ENCODE measurements at places on chromosomes 1 and 21.

DNA sequence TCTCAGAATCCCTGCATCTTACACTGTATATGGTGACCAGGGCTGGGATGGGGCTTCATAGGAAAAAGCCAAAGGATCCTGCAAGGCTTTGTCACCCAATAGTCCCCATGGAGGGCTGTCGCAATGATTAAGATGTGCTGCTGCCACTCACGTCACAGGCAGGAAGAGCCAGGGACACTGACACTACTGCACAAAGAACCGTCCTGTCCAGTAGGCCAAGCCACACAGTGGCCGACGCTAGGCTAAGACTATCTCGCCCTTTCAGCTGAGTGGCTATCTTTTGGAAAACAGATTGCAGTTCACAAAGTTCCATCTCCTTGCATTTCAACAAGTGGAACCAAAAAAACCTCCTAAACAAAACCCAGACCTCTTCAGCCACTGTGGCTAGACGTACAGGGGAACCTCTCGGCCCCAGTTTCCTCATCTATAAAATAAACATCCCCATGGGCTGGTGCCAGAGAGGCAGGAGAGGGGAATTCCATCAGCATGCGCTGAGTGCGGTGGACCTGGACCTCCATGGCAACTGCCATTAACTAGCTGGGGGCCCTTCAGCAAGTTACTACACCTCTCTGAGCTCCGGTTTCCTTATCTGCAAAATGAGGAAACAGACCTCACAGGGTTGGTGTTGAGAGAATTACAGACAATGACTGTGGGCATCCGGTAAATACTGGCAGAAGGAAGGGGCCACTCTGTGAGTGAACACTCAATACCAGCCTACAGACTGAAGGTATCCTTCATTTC is 8.7 kb downstream of the CAPZB start:
- no peak for DNase-seq

DNA sequence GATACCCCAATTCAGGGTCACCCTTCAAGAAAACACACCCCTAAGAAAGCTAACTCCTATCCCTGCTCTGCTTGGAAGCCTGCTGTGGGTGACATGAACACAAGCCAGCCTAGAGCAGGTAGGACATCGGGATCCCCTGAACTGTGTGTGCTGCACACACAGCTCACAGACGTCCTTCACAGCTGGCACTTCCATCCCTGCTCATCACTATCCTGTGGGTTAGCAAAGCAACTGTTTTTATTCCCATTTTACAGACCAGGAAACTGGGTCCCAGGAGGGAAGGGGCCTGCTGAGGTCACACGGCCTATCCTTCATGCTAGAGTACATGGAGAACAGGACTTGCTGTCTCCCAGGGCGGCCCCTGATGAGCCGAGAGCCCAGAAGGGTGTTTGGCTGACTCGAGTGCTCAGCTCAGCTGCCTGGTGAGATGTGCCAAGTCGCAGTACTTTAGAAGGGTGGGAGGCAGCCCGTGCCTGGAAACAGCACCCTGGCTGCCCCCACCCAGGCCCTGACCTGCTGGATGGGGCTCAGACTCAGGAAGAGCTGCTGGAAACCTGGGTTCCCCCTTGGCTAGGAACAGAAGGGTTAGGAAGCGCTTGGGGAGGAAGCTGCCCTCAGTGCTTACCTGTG is 28.3 kb upstream of the BTG2 start:
- no peak for DNase-seq

GRCh38 chr1:159172614-159173291 is 1.3 kb downstream of the CADM3 start:
- DNase-seq, result no peak

DNA sequence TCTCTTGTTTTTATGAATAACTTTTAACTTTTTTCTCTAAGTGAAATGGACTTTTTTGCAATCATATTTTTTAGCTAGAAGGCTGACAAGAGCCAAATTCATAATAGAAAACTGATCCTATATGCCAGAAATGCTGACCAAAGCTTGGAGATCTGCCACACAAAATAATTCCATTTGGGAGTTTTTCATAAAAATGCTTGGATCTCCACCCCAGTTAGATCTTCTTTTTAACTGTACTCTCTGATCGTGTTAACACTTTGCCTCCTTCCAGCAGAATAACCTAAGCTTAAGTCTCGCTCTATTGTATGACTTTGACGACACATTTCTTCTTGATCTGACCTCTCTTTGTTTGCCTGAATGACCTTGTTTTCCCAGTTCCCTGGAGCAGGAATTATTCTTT is 16.8 kb downstream of the FLG2 start:
- DNase-seq, result no peak

GRCh38 chr1:29585201-29585600 is 348.9 kb downstream of the PTPRU start:
- no peak for DNase-seq

DNA sequence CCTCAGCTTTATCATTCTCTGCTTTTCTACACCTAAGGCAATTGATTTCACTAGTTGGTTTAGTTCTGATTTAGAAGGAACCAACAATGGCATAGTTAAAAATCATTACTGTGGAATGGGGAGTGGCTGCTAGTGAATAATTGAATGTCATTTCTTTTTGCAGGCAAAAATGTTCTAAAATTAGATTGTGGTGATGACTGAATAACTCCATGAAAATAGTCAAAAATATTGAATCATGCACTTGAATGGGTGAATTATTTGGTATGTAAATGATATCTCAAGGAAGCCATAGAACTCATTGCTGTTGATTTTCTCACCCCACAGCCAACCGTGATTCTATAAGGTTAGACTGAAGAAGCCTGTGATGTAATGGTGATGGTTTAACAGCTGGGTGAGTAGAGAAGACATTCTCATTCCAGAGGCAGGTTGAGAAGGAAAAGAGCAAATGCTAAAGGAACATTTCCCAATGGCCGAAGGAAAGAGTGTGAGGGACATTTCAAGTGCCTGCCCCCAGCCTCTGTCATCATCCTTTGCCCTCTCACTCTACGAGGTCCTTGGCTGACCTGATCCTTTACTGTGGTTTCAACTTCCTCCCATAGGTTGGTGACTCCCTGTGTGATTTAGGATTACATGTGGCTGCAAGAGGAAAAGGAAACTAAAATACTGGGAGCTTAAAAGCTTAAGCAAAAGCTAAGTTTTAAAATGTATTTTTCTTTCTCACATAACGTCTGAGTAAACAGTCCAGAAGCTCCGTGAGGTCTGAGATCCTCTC is 12.5 kb downstream of the OVAAL start:
- no peak for DNase-seq

DNA sequence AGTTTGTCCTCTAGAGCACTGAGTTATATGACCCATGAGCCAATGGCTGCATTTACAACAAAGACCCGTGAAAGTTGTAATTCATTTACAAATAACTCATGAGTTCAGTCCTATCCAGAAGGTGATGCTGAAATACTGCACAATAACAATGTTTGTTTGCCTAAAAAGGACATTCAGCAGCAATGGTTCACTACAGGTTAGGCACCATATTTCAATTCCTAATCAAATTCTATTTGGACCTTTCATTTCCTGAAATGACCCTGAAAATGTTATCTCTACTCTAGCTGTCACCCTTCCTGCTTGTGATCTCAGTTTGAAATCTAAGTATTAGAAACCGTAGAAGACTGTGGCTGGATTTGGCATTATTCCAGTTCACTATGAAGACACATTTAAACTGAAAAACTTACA is 191.2 kb upstream of the SAMSN1 start:
- DNase-seq, result no peak

DNA sequence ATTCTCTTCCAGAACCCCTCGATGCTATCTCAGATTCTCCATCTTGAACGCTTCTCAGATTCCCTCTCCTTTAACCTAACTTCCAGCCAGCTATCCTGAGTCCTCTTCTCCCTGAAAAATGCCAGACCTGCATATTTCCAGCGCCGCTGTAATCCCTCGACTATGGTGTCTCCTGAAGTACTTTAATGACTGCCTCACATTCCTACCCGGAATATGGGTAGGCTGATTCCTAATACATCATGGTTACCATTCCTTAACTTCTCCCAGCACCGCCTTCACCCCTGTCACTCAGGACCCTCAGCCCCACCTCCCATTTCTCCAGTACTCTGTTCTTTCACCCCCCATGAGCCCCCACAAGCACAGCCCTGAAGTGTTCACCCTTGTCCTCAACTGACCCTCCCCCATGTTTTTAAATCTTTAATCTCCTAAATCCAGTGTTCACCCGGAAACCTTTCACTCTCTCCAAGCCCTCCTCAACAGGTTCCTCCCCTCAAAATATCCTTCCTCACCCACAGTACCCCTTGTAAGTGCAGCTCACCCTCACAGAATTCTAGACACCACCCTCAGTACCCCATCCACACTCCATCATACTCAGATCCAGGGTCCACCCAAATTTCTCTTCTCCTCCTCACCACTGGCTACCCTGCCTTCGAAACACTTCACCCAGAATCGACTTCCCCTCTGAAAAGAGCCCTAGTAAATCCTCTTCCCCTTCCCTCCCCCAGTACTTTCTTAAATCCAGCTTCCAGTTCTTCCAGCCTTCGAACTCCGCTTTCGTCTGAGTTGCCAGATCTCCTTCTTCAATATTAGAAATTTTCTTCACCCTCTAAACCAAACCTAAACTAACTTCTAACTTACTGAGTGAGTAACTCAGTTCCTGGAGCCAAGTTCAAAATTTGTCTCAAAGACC is 922 bp downstream of the CPT2 start:
- no peak for DNase-seq

DNA sequence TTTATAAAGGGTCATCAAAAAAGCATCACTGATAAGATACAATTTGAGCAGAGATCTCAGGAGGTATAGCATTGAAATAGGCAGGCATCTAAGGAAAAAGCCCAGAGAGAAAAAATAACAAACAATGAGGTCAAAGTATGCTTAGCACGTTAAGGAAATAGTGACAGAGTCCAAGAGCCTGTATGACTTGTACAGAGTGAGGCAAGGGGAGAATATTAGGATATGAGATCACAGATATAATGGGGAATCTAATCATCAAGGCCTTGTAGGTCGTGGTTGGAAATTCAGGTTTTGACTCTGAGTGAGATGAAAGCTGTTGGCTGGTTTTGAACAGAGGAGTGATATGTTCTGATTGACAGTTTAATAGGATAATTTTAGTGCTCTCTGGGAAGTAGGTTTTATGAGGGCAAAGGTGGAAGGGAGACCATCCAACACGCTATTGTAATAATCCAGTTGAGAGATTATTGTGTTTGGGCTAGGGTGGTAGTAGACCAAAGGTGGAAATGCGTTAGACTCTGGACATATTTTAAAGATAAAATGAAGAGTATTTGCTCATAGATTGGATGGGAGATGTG is 644.6 kb upstream of the TMPRSS15 start:
- DNase-seq, result no peak

DNA sequence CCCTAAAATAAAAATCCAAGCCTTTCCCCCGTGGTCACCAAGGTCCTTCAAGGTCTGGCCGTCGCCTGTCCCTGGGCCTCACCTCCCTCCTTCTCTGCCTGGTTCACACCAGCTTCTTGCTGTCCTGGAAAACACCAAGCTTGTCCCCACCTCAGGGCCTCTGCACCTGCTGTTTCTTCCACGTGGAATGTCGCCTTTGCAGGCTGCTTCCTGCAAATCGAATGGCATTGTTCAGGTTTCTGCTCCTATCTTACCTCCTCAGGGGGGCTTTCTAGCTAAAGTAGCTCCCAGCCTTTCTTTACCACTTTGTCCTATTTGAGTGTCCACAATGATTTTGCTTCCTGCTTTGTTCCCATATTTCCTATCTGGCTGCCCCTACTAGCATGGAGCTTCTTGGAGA is 3.3 kb upstream of the CASZ1 start:
- DNase-seq, result no peak

Data from activated gamma-delta T cell (primary cell).